ENCODE measurements at places on chromosomes 1 and 21. TPM values are rescaled to one million over a fixed set of nuclear protein-coding genes. Genes with fewer than 3 reads are reported as not detected.

CSDE1 gene
- total RNA-seq, result 414 TPM

- ATAC-seq, result no peak
Observed at GRCh38 chr1:19725606-19726005, 60.9 kb downstream of the HTR6 start.

- peak; percentile 71 for ATAC-seq
Observed at GRCh38 chr1:19921310-19921709, 2.1 kb downstream of the PLA2G2E start.

DNA sequence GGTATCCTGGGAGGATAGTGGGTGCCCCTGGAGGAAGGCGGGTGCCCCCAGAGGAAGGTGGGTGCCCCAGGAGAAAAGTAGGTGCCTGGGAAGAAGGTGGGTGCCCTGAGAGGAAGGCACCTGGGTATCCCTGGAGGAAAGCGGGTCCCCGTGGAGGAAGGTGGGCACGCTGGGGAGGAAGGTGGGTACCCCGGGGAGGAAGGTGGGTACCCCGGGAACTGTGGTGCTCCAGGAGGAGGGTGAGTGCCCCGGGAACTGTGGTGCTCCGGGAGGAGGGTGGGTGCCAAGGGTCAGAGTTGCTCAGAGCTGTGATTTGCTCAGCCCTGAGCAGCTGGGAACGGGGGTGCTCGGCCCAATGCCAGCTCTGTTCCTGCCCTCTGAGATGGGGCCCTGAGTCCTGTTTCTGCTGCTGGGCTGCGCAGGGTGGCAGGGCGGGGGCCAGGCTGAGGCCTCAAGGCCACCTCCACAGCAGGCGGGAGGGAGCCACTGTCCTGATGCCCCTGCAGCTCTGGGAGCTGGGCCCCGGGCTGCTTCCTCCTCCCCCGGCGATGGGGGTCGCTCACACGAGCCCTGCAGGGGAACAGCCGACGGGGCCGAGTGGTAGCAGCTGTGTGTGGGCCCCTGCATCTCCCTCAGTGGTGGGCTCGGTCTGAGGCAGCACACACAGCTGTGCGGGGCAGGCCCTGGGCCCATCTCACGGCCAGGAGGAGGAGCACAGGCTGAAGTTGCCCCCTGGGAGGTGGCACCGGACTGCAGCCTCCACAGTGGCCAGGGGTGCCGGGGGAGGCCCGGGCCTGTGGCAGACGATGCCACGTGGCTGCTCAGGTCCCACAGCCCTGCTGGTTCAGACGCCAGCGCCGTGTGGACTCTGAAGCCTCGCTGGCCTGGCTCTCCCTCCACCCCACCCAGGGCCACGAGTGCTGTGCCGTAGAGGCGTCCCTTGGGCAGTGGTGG is 57.4 kb downstream of the SLX9 start:
- ATAC-seq, result no peak

GJB3 gene
- total RNA-seq, result 61.7 TPM

DNA sequence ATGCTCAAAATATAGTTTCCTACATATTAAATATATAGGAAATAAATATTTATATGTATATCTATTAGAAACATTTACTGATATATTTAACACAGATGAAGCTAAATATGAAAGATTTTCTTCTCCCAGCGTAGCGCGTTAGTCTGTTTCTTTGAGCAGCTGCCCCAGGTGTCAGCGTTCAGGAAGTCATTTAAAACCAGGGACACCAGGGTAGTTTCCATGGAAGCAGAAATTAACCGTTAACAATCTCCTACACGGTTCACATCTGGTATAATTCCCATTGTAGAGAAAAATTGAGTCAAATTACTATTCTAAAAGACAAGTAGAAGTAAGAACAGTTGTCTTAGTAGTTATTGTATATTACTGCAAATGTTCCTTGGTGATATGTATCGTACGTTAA is 1443.7 kb downstream of the MRPL39 start:
- no peak for ATAC-seq

SPRR2F gene
- total RNA-seq, result 198 TPM

- peak; percentile 21 for ATAC-seq
Observed at GRCh38 chr1:67838180-67838910, 5.1 kb upstream of the GNG12 start.

GRCh38 chr1:33152685-33153432 is 29.0 kb downstream of the TRIM62 start:
- no peak for ATAC-seq

DNA sequence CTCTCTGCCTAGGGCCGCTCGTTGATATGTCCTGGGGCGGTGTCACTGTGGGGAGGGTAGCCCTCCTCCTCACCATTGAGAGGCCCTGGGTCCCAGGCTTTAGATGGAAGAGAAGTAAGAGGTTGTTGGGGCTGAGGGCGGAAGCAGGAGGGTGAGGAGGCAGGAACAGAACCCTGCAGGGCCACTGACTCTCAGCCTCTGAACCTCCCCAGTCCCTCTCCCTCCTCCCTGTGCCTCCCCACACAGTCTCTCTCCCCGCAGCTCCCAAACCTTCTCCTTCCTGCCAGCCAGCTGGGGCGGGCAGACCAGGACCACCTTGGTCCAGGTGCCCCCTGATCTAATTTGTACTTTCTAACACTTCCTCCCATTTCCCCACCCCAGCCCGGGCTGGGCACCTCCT is 14.3 kb upstream of the FAM131C start:
- no peak for ATAC-seq

ST7L gene
- 13.1 TPM for total RNA-seq

DNA sequence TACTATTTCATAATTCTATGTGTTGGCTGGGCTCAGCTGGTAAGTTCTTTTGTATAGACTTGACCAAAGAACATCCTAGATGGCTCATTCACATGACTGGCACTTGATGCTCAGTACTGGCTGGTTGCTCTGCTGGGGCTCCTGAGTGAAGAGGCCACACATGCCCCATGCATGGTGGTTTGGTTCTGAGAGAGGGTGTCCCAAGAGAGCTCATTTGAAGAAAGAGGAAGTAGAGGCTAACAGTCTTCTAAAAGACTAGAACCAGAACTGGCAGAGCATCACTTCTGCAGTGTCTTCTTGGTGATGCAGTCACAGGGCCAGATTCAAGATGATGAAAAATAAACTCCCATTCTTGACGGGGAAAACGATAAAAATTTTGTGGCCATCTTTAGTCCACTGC is 5.2 kb upstream of the BACH1 start:
- peak; percentile 44 for ATAC-seq

DENND2C gene
- total RNA-seq, result 41.4 TPM

RNF186 gene
- total RNA-seq, result 0.16 TPM

DNA sequence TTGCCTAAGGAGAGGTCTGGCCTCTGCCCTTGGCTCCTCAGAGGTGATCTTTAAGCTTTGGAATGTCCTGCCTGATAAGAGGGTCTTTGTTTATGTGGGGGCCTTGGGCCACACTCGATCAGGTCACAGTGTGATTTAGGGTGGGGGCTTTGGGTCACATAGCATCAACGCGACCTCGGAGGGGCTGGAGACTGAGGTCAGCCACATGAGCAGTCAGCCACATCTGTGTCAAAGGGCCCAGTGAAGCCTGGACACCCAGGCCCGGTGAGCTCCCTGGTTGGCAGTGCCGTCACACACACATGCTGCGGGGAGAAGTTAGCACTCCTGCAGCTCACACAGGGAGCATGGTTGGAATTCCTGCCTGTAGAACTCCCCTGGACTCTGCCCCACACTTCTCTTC is 345.0 kb downstream of the NPHP4 start:
- no peak for ATAC-seq

- ATAC-seq, result no peak
Observed at GRCh38 chr1:71986160-71986559, 296.2 kb downstream of the NEGR1 start.

SYDE2 gene
- total RNA-seq, result 0.84 TPM
